Substantia nigra (tissue), 51 donors: ENCODE measurements at places on chromosomes 3 and 15.
A peak's percentile ranks its signal among the peaks of the same experiment; 100 is the strongest.

DNA sequence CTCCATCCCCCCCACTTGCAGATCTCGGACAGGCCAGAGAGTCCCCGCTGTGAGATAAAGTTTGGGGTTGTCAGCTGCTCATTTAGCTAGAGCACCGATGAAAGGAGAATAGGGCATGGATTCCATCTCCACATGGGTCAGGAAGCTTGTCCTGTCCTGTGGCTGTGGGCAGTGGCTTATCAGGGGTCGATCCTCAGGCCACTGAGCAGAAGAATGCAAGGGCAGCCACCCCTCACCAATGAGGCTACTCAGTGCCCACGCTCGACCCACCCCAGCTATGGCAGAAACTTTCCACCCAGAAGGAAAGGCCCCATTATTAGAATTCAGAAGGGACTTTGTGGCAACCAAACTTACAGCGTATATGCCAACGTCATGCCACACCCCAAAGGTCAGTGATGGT is 43.3 kb downstream of the CPN2 start:
- DNase-seq: no peak

- DNase-seq: no peak
Observed at GRCh38 chr3:44981751-44982150, 5.7 kb downstream of the EXOSC7 start.

DNA sequence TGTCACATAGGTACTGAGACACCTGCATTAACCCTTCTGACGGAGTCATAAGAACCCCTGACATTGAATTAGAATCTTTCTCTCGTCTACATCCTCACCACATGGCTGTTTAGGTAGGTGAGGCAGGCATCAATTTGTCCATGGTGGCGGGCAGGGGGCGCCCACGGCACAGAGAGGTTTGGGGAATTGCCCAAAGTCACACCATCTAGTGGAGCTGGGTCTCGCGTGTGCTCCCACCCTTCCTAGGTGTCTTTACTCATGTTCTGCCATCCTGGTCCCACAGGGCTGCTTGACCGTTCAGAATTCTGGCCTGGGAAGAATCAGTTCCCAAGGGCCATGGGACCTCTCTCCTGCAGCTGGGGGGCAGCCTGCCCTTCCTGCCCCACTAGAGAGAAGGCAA is 14.7 kb upstream of the DLL4 start:
- no peak for DNase-seq

DNA sequence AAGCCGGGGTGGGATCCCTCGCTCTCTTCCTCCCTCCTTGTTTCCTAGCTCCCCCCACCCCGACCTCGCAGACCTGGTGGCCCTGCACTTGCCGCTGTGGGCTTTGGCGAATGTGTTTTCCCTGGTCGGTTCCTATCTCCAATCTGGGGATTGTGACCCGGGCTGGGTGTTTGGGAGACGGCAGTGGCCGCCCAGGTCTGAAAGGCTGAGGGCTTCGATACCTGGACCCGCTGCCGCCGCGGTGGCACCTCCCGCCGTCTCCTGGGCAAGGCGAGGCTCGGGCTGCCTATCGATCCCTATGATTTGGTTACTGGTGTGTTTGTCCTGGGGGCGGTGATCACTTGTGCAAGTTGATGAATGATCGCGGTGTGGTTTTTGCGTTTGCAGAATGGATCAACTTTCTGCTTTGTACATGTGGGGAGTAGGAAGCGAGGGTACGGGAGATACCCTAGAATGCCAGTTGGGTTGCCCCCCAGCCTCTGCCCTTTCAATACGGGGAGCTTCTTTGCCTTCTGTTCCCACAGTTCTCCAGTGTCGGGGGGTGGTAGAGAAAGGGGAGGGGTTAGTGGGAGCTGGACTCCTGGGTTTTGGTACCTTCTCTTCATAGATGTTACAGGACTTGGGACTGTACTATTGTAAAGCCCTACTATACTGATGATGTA is 3.0 kb downstream of the BBX start:
- peak; percentile 19 for DNase-seq

- no peak for DNase-seq
Observed at GRCh38 chr15:99371180-99372103, 120.2 kb downstream of the LRRC28 start.

DNA sequence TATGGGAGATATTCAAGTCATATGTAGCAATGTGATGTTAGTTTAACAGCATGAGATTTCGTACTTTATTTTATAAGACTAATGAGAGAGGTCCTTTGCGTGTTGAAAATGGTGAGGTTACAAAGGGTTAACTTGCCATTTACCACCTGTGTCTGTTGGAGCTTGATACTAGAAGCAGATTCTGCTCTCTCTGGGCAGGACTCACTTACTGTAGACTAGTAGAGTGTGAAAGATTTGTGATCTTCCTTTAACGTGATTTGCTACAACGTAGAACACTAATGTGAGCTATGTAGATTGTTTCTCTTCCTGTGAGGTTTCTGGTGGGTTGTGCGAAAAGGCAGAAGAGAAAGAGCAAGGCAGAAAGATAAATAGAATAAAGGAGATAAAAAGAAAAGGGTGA is 1.1 kb downstream of the TP63 start:
- DNase-seq: no peak

GRCh38 chr15:25690673-25691543 is 172.2 kb downstream of the ATP10A start:
- DNase-seq: no peak
